ENCODE measurements at places on chromosomes 6 and 20. TPM values are rescaled to one million over a fixed set of nuclear protein-coding genes. Genes with fewer than 3 reads are reported as not detected.

The DPPA5 gene
- not detected for total RNA-seq

The BACH2 gene
- 2.9 TPM for total RNA-seq

The CITED2 gene
- 215 TPM for total RNA-seq

The SAPCD1 gene
- 1.2 TPM for total RNA-seq

The OR2J3 gene
- total RNA-seq, result not detected

The CYP21A2 gene
- total RNA-seq, result not detected

The LCA5 gene
- 2.3 TPM for total RNA-seq

The DEFB121 gene
- total RNA-seq, result not detected

The TRIM38 gene
- total RNA-seq, result 2.3 TPM

The MTG2 gene
- total RNA-seq, result 28.6 TPM
